ENCODE measurements at places on chromosomes 7 and 10.

- DNase-seq: peak; percentile 69
These were observed 173.1 kb downstream of the MYOF start for GRCh38 chr10:93309062-93309461.

- DNase-seq: no peak
These were observed 107.0 kb upstream of the AKR1E2 start for GRCh38 chr10:4719036-4719435.

- DNase-seq: no peak
These were observed 13.1 kb downstream of the CASP2 start for GRCh38 chr7:143300959-143301935.

GRCh38 chr7:24690251-24690650, 67.0 kb downstream of the GSDME start:
- DNase-seq: no peak

GRCh38 chr10:10600004-10600403, 417.7 kb upstream of the CELF2 start:
- no peak for DNase-seq

DNA sequence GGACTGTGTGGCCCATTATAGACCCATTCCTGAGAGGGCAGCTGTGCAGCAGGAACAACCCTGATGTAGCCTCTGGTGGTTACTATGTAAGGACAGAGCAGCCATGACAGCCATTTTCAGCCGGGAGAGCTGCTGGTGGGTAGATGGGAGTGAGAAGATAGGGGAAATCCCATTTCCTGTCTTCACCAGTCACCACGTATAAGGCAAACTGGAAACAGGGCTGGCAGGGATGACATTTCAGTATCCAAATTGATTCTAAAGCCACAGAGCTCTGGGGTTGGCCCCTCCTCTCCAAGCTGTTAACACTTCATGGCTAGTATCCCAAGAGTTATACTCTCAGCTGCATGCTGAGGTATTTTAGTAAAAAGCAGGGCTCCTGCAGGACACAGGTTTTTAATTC, 15.2 kb upstream of the FZD1 start:
- no peak for DNase-seq

DNA sequence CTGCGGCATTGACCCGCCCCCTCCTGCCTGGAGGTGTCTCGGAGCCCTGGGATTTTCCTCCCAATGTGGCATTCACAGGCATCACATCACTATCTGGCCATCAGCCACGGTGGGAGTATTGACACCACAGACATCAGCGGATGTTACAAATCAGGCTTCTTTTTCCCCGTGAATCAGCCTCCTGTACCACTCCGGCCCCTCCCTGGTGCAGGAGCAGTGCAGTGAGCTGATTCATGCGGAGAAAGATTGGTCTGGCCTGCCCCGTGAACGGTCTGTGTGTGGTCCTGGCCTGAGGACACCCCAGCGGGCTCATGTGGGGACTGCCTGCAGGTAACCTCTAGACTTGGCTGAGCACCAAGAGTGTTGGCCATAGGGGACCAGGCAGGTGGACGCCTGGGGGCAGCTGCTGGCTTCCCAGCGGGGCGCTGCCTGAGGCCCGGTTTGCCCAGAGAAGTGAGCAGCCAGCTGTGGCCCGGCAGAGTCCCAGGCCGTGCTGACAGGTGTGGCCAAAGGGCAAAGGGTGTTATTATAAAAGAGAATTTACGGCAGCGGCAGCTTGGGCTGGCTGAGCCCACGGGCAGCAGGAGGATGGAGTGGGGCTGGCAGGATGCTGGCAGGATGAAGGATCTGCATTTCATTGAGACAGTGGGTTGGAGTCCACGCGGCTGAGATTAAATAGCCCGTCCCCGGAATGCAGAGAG, 32.1 kb upstream of the GNA12 start:
- DNase-seq: no peak

Data from adrenal gland (tissue), 19 donors.